ENCODE measurements at places on chromosomes 1 and 21.

- no peak for DNase-seq
Observed at GRCh38 chr1:23796466-23797271, 3.9 kb downstream of the GALE start.

GRCh38 chr1:117260761-117261423 lies 50.2 kb upstream of the VTCN1 start:
- no peak for DNase-seq

DNA sequence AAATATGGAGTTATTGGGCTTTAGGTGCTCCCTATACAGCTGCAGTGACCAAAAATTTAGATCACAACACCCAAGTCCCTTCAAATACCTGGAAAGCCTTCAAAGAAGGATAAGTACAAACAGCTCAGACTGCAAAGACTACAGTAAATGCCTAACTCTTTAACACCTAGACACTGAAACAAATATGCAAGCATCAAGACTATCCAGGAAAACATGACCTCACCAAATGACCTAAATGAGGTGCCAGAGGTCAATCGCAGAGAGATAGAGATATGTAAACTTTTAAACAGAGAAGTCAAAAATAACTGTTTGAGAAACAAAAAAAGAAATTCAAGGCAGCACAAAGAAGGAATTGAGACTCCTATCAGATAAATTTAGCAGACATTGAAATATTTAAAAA lies 753.8 kb upstream of the B3GALT2 start:
- DNase-seq, result no peak

- no peak for DNase-seq
Observed at GRCh38 chr1:174314433-174314832, 133.3 kb upstream of the GPR52 start.

GRCh38 chr1:186845576-186846210 lies 16.9 kb downstream of the PLA2G4A start:
- DNase-seq, result no peak

DNA sequence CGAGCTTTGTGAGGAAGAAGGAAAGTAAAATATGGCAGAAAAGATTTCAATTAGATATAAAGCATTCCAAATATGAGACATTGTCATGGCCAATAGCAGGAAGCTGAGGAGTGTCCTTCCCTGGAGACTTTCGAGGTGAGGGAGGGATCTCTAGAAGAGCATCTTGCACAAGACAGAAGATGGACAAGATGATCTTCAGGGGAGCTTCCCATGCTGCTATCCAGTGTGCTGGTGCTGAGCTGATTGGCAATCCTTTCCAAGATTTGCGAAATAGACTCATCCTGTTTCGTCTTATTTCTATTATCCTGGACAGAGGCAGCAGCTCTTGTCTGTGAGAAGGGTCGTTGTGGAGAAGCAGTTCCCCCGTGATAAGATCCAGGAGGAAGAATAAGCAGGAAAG lies 342.0 kb upstream of the CAMK1G start:
- no peak for DNase-seq

DNA sequence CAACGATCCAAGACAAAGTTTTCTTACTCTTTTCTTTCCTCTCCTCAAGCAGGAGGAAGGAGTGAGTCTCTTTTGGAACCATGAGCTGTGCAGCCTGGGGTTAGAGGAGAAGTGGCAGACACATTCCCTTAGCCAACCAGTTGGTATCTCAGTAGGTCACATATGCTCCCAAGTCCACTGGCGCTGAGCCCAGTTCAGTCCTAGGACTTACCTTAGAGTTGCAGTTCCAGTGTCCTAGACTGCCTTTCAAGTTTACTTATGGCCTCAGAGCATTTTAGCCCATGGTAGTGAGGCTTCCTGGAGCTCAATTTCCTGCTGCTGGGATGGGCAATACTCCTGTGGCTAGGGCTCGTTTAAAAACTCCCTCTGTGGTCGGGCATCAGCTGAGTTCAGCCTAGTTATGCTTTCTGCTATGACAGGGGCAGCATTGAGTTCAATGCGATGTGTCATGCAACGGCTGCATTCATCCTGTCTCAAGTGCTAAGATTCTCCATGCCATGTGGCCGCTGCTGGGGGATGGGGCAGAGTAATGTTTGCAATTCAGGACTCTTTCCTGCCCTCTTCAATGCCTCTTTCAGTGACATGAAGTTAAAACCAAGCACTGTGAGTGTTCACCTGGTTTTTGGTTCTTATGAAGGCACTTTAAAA lies 103.8 kb downstream of the LRRC7 start:
- DNase-seq, result peak; percentile 17

DNA sequence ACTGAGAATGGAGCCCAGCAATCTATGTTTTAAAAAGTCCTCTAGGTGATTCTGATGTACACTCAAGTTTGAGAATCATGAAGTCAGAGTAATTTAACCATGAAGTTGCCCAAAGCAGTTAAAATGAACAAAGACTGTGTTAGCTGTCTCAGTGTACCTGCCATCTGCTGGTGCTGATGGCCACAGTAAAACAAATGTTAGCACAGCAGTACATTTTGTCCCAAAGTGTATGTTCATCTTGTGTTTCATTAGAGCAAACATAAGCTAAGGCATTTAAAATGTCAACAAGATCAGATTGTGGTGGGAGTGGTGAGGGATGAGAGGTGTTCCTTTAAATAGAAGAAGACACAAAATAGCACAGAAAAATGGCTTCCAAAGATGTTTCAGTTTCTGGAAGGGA lies 31.1 kb downstream of the FYB2 start:
- DNase-seq, result no peak

DNA sequence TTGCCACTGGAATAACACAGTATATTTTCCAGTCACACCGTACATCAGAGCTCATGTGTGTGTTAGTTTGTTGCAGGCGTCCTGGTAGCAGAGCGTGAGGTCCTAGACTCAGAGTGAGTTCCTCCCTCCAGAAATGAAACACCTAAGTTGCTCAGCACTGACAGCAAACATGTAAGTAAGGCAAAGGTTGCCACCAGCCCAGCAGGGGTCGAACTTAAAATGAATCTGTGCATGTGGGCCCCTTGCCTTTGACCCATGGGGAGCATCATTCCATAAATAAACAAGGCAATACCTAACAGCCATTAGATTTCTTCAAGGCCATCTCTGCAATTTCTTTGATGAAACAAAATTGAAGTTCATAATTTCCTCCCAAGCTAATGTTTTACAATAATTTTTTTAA lies 125.3 kb upstream of the ERG start:
- DNase-seq, result no peak

- no peak for DNase-seq
Observed at GRCh38 chr1:57319791-57320190, 104.1 kb downstream of the DAB1 start.

- no peak for DNase-seq
Observed at GRCh38 chr1:192797143-192797542, 11.7 kb upstream of the RGS2 start.

GRCh38 chr1:183986941-183987340 lies 50.6 kb downstream of the COLGALT2 start:
- no peak for DNase-seq

DNA sequence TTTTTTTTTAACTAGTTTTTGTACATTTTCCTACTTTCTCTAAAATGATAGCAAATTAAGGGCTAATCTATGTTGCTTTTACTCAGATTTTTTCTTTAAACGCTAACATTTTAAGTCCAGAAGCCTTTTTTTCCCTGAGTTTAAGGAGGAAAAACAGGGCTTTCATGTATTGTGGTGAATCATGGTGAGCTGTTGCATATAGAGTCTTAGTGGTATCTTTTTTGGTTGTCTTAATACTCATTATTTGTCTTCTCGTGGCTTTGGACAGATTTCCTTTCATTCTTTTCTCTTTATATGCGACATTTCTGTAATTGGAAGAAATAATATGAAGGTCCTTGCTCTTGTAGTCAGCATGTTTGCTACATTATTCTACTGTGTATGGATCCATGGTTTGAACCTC lies 1015.6 kb downstream of the PLA2G4A start:
- DNase-seq, result no peak

- peak; percentile 3 for DNase-seq
Observed at GRCh38 chr21:26140164-26140579, 30.4 kb downstream of the APP start.

- no peak for DNase-seq
Observed at GRCh38 chr1:165647517-165647916, 16.5 kb downstream of the MGST3 start.

GRCh38 chr1:8364528-8365442 lies 46.9 kb downstream of the SLC45A1 start:
- DNase-seq, result no peak

DNA sequence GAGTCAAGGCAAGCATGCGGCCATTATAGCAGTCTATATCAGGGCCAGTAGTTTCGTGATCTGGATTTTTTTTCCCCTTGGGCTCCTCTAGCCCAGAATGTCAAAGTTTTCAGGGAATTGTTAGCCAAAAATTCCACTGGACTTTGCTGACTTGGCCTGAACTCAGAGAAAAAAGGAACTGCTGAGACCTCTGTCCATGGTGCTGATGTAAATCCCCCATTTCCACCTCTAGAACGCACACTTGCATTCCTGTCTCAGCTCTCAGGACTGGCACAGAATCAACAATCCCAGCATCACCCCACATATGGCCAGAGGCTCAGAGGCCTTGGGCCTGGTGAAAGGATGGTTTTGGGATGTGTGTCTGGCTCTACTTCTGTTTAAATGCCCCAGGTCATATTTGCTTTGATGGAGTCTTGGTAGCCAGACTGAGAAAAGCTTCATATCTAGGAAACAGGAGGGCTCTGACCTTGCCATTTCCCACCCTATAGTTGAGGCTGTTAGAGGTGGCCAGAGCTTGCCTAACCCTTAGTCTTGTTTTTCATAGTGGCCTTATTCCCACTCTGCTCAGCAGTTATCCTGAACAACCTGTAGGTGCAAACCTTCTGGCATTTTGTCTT lies 16.9 kb upstream of the EFCAB14 start:
- peak; percentile 56 for DNase-seq

- DNase-seq, result no peak
Observed at GRCh38 chr1:32465578-32465933, 684 bp downstream of the ZBTB8B start.

GRCh38 chr1:11176081-11176706 lies 13.0 kb upstream of the ANGPTL7 start:
- DNase-seq, result no peak

- no peak for DNase-seq
Observed at GRCh38 chr1:209692296-209692695, 12.3 kb upstream of the HSD11B1 start.
